ENCODE measurements at places on chromosomes 12 and 14. TPM values are rescaled to one million over a fixed set of nuclear protein-coding genes. Genes with fewer than 3 reads are reported as not detected.

The ITGA5 gene
- total RNA-seq = 1,153 TPM

DNA sequence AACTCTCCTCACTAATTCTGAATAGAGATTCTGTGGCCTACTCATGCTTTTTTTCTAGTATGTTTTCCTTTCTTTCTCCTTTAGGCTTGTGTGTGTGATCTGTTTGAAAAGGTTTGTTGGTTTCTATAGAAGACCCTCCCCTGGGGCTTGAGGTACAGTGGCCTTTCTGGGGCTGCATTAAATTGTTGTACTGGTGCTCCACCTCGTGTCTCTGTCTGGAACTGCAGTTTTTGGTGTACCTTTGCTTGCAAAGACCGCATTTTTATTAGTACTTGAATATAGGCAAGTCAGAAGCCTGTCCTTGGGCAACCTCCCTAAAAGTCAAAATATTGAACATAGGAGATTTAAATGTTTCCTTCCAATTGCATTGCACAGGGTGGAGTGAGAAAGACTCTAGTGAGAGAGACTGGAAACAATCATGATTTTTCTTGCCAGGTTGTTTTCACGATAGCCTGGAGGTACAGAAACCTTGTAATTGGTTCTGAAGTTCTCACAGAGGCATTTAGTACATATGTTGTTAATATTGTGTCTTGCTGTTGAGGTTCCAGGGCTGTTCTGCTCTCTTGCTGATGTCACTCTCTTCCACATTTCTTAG, 39.0 kb downstream of the SLCO1B1 start:
- DNase-seq = peak; percentile 1

- DNase-seq = no peak
Measured at GRCh38 chr14:101223561-101224162, 320.1 kb upstream of the RTL1 start.

DNA sequence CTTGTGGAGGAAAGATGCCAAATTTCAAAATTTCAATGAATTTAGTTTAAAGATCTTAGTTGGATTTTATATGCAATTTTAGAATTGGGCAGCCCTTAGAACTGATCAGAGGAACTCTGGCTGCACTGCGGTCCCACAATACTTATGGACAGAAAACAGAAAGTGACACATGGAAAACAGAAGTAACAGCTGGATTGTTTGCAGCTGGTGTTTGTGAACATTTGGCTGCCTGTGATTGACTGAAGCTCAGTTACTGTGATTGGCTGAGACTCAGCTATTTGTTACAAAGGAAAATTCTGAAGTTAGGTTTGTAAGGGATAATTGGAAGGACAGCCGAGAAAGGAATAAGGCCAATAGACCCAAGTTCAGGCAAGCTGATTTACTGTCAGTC, 10.0 kb upstream of the KRT86 start:
- DNase-seq = no peak

The CAPZA3 gene
- total RNA-seq = not detected

- no peak for DNase-seq
Measured at GRCh38 chr14:83164016-83164415, 1630.4 kb upstream of the SEL1L start.

GRCh38 chr12:18612971-18613370, 124.8 kb downstream of the PLCZ1 start:
- DNase-seq = no peak

The PCBP2 gene
- total RNA-seq = 368 TPM

DNA sequence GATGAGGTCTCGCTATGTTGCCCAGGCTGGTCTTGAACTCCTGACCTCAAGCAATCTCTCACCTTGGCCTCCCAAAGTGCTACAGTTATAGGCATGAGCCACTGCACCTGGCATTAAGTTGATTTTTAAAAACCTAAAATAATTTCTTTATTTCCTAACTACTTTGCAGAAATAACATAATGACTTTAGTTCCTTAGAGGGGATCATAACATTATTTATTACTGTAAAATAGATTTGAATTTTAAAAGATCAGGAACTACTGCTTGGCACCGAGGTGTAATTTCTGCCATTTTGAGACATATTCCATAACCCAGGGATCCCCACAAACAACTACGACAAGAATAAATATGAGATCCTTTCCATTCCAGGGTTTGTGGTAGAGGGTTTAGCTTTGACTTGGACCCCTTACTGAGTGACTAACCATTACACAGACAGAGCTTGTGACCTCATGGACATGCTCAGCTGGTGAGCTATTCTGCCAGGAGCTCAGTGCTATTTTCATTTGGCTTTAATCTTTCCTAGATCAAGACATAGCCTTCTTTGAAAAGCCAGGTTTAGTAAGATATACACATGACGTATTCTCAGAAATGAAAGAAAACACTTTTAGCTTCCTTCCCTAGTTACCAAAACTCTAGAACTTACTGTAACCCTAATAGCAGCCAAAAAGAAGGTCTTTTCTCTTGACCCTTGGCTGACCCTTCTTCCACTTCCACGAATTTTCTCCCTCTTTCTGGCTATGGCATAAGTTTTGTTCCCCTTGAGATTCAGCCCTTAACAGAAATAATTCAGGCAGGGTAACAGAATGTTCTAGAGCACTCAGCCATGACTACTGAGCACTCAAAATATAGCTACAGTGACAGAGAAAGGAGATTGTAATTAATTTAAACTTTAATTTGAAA, 75.1 kb upstream of the NUDT4 start:
- DNase-seq = peak; percentile 36

GRCh38 chr12:54628186-54628846, 6.4 kb downstream of the LACRT start:
- no peak for DNase-seq

DNA sequence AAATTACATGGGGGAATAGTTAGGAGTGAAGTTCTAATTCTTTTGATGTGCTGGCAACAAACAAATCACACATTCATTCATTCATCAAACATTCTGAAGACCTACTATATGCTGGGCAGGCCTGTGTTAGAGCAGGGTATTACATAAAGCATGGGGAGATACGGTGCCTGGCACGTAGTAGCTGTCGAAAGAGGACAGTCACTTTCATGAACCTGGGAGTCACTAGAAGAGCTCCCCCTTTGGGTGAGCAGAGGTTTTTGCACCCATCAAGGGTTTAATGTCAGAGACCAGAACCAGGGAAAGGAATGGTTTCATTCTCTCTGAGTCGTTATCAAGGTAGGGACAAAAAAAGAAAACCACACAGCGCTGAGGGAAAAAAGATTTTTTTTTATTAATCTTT, 10.0 kb downstream of the LHX5 start:
- no peak for DNase-seq

- no peak for DNase-seq
Measured at GRCh38 chr12:754473-754820, 2.1 kb downstream of the WNK1 start.

DNA sequence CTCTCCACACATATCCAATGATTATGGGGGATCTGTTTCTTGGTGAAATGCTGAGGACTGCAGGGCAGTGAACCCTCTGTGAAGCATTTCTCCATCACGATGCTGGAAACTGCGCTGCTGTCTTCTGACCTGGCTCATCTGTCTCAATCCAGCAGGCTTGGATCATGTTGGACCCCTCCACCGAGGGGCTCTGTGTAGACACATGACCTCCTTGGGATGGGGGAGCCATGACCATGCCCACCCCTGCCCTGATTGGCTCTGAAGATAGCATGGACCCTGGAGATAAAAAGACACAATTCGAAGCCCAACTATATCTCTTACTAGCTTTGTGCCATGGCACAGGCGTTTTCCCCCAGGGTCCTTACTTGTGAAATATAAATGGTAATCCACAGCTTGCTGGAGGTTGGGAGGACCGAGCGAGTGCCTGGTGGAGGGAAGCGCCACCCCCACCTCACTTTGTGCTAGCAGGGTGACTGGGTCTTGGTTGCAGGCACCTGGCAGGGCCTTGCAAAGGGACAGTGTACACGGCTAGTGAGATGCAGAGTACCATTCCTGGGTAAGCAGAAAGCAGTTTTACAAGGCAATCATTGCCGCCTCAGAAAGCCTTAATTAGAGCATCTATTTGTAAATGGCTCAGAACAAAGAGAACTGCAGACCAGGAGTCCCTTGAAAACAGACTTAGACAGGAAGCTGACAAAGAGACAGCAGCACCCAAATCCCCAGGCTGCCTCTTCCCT, 2.4 kb upstream of the KRT83 start:
- DNase-seq = no peak

DNA sequence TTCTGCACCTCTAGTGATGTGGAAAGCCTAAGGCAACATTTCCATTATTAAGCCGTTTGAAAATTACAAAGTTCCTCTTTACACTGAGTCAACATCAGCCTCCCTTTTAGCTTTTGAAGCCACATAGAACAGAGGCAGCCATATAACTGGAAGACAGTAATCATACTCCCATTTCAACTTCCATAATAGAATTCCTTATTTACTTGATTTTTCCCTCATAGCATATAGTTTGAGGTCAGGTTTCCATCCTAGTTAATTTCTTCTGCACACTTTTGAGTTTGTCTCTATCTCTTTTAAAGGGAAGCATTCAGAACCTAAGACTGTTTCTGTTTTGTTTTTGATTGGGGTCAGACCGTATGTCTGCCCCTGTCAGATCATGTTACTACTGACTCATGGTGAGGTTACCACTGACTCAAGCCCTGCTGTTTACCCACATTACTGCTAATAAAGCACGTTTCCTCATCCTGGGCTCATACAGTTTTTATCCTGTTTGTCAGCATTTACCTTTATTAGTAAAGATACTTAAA, 161.0 kb downstream of the SLC38A4 start:
- peak; percentile 60 for DNase-seq

DNA sequence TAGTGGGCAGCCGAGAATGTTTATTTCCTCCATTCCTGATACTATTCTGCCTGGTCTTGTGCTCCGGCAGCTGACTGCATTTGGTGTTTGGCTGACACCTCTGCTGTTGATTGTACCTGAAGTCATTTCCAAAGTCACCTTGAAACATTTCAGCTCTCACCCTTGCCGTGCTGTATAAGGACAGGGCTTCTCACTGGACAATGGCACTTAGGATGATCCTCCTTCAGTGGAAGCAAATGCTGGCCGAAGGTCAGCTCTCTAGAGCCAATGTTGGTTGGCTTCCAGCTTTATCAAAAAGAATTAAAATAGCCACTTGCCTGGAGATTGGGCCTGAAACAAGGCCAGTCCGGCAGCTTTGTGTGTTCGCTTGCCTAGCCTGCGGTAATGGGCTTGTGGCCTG, 44.0 kb downstream of the ACACB start:
- DNase-seq = no peak

GRCh38 chr14:54299410-54300363, 97.1 kb upstream of the CDKN3 start:
- peak; percentile 64 for DNase-seq

The GPR137C gene
- total RNA-seq = 1.6 TPM

DNA sequence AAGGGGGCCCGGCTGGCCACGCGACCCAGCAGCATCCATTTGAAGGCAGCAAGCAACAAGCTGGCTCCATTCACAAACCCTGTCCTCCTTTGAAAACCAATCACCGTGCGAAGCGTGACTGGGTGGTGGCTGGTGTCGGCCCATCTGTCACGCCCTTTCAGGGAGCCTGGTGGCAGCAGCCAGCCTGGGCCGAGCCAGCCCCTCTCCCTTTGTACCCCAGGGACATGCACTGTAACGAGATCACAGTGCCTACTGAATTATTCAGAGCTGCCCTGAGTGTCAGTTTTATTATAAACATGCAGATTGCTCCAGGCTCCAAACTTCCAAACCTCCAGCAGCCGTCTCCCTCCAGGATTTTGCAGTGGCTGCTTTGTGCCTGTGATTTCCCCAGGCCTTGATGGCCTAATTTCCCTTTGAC, 22.3 kb upstream of the CTDSP2 start:
- DNase-seq = no peak

The PLEKHD1 gene
- under 0.01 TPM for total RNA-seq

DNA sequence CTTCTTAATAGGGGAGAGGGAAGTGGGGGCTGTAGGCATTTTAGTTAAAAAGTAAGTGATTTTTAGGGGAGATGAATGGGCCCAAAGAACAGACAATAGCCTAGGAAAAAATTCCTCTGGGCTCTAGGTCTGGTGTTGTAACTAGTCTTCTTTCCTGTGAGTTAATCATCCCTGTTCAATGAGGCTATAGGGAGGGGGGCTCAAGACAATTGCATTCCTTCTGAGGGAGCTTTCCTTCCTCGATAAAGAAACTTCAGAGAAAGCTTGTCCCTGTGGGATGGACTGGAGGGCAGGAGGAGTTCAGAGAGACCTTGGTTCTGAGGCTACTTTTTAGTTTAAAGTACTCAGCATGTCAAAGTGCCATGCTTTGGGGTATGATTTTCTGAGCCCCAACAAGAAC, 127.2 kb downstream of the BBS10 start:
- DNase-seq = no peak

DNA sequence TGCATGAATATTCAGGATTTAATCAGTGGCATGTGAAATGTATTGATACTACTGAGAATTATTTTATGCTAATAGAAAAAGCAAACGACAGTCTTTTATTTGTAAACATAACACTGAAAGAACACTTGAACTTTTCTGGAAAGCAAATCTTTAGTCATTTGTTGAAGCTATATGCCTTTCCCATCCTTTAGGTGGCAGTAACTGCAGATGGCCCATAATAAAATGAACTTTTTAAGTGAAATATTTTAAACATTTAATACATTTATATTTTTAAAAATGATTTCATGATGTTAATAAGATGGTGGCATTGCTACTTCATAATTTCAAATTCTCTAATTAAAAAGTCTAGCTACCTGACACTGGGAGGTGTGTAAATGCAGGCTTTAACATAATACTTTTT, 13.9 kb upstream of the KRR1 start:
- DNase-seq = no peak

The CLEC7A gene
- 0.07 TPM for total RNA-seq

DNA sequence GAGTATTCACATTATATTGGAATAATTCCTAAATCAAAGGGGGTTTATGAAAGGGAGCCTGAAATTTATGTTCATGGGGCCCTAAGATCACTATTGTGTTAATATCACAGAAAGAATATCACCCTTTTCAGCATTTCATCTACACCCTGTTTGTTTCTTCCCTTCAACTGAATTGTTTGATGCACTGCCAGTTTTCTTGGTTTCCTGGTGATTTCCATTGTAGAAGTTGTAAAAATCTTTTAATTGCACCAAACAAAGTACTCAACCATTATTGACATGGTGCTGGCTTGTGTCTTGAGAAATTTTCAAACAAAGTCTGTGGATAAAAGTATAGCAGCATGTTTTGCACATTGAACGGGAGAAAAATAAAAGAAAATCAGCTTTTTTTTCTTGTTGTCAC, 154.8 kb upstream of the PRKD1 start:
- DNase-seq = no peak

GRCh38 chr12:132284827-132285741, 44.3 kb downstream of the GALNT9 start:
- DNase-seq = no peak

DNA sequence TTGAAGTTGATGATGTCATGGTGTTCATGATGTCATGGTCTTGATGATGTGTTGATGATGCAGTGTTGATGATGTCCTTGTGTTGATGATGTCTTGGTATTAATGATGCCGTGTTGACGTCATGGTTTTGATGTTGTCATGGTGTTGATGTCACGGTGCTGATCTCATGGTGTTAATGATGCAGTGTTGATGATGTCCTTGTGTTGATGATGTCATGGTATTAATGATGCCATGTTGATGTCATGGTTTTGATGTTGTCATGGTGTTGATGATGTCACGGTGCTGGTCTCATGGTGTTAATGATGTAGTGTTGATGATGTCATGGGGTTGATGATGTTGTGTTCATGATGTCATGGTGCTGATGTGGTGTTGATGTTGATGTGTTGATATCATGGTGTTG, 48.0 kb upstream of the RIMBP2 start:
- no peak for DNase-seq

Data from pulmonary artery endothelial cell (primary cell).